ENCODE measurements at places on chromosomes 7 and 10.

- DNase-seq, result no peak
These were observed 119.7 kb downstream of the ARID5B start for GRCh38 chr10:62021128-62021665.

DNA sequence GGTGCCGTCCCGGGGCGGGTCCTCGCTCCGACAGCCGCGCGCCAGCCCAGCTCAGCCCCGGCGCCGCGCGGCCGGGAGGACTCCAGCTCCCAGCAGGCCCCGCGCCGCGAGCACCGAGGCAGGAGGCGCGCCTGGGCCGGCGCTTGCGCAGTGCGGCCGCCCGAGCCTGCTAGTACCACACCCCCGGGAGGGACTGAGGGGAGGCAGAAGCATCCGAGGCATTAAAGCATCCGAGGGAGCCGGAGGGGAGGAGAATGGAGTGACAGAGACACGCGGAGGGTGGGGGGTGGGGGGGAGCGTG lies at the start of gene GRK5:
Gene GRK5 (plus strand): TSS at position 206 of the 301 bp plus-strand sequence. CDS start 347 bp downstream, outside the sequence.
- DNase-seq, result peak; percentile 55

- no peak for DNase-seq
These were observed 71.2 kb upstream of the EFCAB10 start for GRCh38 chr7:105652359-105652993.

- DNase-seq, result no peak
These were observed 473.5 kb downstream of the CCSER2 start for GRCh38 chr10:84801916-84802315.

- no peak for DNase-seq
These were observed 6.7 kb upstream of the ZNF33B start for GRCh38 chr10:42645103-42645502.

DNA sequence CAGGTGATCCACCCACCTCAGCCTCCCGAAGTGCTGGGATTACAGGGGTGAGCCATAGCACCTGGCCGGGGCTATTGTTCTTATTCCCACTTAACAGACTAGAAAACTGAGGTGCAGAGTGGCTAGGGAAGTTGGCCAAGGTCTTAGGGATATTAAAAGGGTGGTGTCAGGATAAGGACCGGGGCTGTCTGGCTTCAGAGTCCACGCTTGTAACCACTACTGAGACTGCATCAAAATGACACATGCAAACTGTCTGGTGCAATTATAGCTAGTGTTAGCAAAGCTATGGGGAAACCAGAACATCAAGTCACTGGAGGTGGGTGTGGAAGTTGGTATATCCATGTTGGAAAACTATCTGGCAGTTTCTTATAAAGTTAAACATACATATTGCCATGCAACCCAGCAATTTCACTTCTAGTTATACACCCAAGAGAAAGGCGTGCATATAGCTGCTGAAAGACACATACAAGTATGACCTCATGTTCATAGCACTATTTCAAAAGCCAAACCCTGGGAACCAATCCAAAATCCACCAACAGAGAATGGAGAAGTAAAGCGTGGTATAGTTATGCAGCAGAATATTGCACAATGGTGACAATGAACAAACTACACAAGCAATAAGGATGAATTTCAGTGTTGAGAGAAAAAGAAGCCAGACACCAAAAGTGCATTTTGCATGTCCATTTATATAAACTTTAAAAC lies 33.9 kb upstream of the EEPD1 start:
- DNase-seq, result peak; percentile 58

GRCh38 chr10:48657416-48657815 lies 27.3 kb upstream of the WDFY4 start:
- DNase-seq, result no peak

- DNase-seq, result no peak
These were observed 45.6 kb downstream of the CNNM2 start for GRCh38 chr10:102963756-102964025.

DNA sequence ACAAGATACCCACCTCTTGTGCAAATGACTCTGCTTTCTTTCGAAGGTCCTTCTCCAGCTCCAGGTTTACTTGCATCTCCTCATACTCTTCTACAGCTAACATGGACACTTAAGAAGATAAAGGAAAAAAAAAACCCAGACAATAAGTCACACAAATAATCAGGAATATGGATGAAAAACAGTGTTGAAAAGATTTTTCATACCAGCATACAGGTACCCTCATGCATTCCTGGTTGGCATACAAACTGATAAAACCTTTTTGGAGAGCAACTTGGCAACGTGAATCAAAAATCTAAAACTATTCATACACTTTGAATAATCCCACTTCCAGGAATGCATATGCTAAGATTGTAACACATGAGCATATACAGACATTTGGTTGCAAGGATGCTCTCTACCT lies 60.1 kb downstream of the SHTN1 start:
- DNase-seq, result no peak

DNA sequence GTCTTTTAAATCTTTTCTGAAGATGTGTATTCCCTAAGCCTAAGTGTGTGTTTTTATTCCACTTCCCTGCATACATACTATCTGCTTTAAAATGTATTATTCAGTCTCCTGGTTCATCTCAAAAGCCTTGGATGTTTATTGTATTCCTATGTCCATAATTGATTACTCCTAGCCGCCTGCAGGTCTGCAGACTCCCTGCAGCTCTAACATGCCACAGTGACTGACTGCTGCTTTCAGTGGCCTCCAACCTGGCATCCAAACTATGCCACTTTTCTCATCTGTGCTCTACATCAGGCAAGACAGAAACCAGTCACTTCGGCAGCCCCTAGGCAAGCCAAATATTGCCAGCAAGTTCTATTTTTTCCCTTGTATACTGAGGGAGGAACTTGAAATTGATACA lies 81.7 kb downstream of the ABCA13 start:
- DNase-seq, result no peak

GRCh38 chr7:110317541-110318265 lies 773.2 kb upstream of the LRRN3 start:
- DNase-seq, result no peak

GRCh38 chr7:17506095-17506494 lies 207.6 kb downstream of the AHR start:
- no peak for DNase-seq

GRCh38 chr7:139094596-139094995 lies 14.9 kb downstream of the ZC3HAV1 start:
- no peak for DNase-seq

GRCh38 chr10:50421026-50421719 lies 169.9 kb upstream of the ASAH2 start:
- no peak for DNase-seq

DNA sequence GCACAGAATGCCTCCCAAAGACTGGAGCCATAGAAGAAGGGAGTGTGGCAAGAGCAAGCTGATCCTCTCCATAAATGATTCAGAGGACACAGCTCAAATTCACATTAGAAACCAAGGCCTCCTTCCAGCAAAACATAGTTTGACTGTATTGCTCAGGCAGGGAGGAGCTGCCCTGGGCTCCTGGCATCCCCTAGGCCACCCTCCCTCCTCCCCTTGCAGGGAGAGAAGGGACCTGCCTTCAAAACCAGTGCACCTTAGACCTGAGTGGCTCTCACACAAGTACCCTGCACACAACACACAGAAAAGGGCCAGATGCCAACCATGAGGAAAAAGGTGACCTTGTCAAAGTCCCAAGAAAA lies 64.7 kb downstream of the CREB3L2 start:
- DNase-seq, result no peak

- DNase-seq, result no peak
These were observed 45.1 kb downstream of the CHN2 start for GRCh38 chr7:29239638-29240037.

All from SK-N-MC (cell line).